HAP-1 (cell line): ENCODE measurements at places on chromosomes 1 and 21.

DNA sequence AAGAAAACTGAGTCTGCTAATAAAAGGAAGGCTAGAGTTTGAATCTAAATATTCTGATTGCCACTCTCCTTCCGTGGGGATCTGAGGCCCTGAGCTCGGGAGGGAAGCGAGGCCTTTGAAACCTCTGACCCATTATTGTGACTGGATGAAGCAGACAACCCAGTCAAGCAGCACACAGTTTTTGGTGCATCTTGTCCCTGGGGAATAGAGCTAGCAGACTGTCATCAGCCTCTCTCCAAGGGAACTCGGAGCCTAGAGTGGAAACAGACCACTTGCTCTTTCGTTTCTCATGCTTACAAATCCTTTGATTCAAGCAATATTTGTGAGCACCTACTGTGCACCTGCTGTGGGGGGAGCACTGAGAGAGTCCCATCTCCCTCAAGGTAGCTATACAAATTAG lies 133.2 kb upstream of the KLHDC7A start:
- DNase-seq = no peak

- no peak for DNase-seq
Observed at GRCh38 chr1:204359131-204359473, 627 bp downstream of the PLEKHA6 start.

GRCh38 chr1:162557536-162557935 lies 4.0 kb upstream of the UAP1 start:
- no peak for DNase-seq

DNA sequence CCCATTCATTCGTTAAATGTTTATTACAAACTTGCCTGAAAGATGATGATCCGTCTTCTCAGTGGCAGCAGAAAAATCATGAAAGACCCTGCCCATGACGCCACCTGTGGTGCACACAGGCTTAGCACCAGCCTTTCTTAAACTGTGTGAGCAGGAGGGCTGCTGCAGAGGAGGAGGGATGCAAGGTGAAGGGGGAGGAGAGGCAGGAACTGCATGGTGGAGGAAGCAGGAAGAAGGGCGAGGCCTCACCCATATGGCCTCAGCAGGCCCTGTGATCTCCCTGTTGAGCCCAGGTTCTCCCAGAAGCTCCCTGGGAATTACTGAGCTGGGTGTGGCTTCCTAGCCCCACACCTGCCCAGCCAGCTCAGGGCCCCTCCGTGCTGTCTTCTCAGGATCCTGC lies 25.0 kb upstream of the RD3 start:
- DNase-seq = no peak

DNA sequence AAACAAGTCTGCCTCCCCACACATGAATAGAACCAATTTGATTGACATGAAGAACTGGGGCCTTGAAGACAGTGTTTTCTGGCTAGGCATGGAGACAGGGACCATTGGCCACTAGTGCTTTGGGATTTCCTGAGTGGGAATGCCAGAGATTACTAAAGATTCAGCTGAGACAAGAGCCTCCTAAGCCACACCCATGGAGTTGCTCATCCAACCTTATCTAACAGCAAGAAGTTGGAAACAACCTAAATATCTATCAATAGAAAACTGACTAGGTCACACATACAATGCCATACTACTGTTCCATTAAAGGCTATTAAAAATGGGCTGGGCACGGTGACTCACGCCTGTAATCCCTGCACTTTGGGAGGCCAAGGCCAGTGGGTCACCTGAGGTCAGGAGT lies 184.1 kb downstream of the ZBTB18 start:
- no peak for DNase-seq

DNA sequence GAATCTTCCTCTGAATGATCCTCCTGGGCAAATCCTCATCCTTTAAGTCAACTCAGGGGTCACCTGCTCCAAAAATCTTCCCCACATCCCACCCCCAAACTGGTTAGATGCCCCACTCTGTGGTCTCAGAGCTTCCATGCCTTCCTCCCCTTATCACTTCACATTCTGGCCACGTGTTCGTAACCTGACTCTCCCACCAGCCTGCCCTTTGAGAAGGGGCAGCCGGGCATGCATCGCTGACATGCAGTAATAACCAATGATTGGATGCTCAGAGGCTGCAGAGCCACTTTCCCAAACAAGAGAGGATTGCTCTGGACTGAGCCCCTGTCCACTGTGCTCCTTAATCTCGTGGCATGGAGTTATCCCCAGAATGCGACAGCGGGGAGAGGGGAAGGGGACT lies 7.0 kb downstream of the LELP1 start:
- DNase-seq = no peak

GRCh38 chr1:116376729-116377086 lies 3.7 kb downstream of the ATP1A1 start:
- DNase-seq = peak; percentile 49

- no peak for DNase-seq
Observed at GRCh38 chr1:33819913-33820311, 44.0 kb upstream of the HMGB4 start.

- DNase-seq = no peak
Observed at GRCh38 chr1:196209983-196210382, 398.3 kb downstream of the KCNT2 start.

DNA sequence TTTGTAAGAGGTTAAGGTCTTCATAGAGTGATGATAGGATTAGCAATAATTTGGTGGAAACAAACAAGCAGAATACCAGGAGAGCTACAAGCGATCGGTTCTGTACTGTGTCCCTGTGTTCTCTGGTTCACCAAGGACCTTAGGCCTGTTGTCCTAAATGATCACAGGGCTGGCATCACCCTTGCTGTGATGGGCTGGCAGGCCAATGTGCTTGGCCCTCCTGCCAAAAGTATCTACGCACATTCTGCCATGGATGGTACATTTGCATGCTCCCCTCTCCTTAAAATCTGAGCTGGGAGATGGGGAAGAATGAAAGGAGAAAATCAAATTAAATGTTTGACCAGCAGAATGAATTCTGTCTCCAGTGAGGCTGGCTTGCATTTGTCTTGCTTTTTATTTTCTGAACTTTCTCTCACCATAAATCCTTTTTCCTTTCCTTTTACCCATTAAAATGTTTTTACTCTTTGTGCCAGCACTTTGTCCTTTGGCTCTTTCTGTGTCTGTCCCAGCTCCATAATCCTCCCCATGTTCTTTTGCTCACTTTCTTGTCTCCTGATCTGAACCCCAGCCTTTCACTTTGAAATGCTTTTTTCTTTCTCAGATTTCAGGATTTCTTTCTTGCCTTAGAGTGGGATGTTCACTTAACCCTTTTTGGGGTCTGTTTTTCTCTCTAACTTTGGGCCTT lies 51.7 kb downstream of the PBX1 start:
- DNase-seq = no peak

DNA sequence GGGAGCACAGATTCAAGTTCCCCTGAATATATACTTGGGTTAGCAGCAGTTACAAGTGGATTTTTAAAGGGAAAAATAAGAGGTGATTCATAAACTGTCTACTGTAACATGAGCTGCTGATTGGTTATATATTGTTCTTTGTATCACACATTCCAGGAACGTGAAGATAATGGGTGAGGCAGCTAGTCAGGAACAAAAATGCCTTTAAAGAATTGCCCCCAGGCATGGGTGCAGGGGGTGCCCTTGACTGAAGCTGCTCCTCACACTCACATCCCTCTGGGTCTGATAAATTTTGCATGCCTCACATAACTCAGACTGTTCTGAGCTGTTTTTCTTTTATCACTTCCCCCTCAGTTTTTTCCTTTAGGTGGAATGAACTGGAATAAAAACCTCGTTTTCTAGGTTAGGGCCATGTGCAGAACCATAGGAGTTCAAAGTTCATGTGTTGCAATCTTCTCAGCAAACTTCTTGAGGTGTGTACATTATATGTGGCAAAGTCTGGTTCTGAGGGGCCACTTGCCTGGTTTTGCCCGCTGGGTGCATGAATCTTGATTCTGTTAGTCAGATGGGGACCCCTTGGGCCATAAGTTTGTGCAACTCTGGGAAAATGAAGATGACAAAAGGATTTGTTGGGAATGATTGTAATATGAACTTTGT lies 21.1 kb downstream of the TBX19 start:
- DNase-seq = peak; percentile 87

- peak; percentile 82 for DNase-seq
Observed at GRCh38 chr1:173868266-173869020, at the start of gene ZBTB37. Gene ZBTB37 (plus strand): TSS chr1:173868380. CDS start chr1:173870226, 1,846 bp downstream.
